ENCODE measurements at places on chromosomes 6 and 20. TPM values are rescaled to one million over a fixed set of nuclear protein-coding genes. Genes with fewer than 3 reads are reported as not detected.

LPIN3 gene
- 3.0 TPM for total RNA-seq

CABLES2 gene
- 7.0 TPM for total RNA-seq

THBS2 gene
- total RNA-seq = not detected

CD24 gene
- total RNA-seq = 0.42 TPM

SEMG1 gene
- not detected for total RNA-seq

FUT9 gene
- total RNA-seq = not detected

ANKRD60 gene
- total RNA-seq = not detected

PET117 gene
- 20.3 TPM for total RNA-seq

RAET1L gene
- total RNA-seq = not detected

RNF5 gene
- total RNA-seq = 45.3 TPM

ACSS2 gene
- total RNA-seq = 43.3 TPM

SASH1 gene
- 0.24 TPM for total RNA-seq
